ENCODE measurements at places on chromosomes 5 and 9.

GRCh38 chr5:65811885-65812284 is 89.9 kb downstream of the NLN start:
- DNase-seq = no peak

- no peak for DNase-seq
Observed at GRCh38 chr9:110895147-110895905, 142.9 kb downstream of the LPAR1 start.

- DNase-seq = peak; percentile 59
Observed at GRCh38 chr5:172771439-172772111, 580 bp upstream of the DUSP1 start.

GRCh38 chr9:89022001-89022759 is 30.9 kb downstream of the S1PR3 start:
- DNase-seq = no peak

DNA sequence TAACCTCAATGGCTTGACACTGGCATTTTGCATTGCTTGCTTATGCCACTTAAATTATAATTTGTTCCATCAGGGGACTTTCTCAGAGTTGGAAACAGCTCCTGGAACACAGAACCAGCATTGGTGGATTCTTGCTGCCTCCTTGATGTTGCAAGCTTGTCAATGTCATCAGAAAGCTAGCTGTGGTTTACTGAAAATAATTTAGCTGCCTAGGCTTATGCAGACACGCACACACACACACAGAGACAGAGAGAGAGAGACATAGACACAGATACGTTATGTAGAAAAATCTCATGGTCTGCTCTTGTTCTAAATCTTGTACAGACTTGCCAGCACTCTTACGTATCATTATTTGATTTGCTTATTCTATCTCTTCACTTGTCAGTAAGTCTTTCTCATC is 78.0 kb downstream of the HMHB1 start:
- DNase-seq = peak; percentile 41

DNA sequence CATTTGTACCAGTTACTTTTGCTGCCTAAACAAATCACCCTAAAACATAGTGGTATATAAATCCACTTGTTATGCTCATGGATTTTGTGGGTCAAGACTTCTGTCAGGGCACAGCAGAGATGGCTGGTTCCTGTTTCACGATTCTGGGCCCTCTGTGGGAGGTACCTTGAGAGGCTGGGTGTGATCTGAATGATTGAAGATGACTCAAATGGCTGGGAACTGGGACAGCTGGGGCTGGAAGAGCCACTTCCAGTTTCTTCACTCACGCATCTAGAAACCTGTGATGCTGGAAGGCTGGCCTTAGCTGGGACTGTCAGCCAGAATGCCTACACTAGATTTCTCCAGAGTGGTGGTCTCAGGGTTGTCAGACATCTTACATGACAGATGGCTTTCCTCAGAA is 88.1 kb downstream of the KIF4B start:
- DNase-seq = no peak

- no peak for DNase-seq
Observed at GRCh38 chr5:149526845-149527590, 24.2 kb downstream of the CSNK1A1 start.

GRCh38 chr5:67047160-67047559 is 149.4 kb downstream of the CD180 start:
- no peak for DNase-seq

DNA sequence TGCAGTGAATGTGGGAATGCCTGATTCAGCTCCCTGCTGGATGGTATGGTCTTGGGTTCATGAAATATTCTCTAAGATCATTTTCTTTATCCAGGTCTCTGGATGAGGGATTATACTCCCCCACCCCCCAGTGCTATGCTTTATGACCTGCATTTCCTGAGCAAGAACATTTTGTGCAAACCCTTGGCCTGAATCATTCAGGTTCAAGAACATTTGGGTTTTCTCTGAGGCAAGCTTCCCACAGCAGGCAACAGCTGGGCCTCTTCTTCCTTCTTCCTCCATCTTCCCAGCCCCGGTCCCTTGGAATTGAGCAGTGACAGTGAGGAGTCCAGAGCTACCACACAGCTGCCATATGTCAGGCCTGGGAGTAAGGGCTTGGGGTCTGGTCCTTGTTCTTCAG is 58.6 kb upstream of the TNFSF15 start:
- DNase-seq = no peak
